Right lung (tissue), 10 donors: ENCODE measurements at places on chromosomes 2 and 18. TPM values are rescaled to one million over a fixed set of nuclear protein-coding genes. Genes with fewer than 3 reads are reported as not detected.

Gene ZNF804A
- polyA plus RNA-seq: 0.05 TPM

Gene KIF1A
- 4.9 TPM for polyA plus RNA-seq

Gene GAD1
- 0.94 TPM for polyA plus RNA-seq

Gene HOXD9
- 0.79 TPM for polyA plus RNA-seq

Gene AGXT
- 0.23 TPM for polyA plus RNA-seq

Gene MAP3K19
- polyA plus RNA-seq: 0.90 TPM
